ENCODE measurements at places on chromosomes 2 and 18.

DNA sequence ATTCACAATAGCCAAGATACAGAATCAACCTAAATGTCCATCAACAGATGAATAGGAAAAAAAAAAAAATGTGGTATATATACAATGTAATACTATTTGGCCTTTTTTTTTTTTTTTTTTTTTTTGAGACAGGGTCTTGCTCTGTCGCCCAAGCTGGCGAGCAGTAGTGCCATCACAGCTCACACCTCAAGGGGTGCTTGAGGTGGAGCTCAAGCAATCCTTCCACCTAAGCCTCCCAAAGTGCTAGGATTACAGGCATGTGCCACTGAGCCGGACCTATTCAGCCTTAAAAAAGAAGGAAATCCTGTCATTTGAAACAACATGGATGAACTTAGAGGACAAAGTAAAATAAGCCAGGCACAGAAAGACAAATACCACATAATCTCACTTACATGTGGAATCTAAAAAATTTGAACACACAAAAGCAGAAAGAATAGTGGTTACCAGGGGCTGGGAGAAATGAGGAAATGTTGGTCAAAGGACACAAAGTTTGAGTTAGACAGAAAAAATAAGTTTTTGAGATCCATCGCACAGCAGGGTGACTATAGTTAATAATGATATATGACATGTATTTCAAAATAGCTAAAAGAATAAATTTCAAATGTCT is 26.0 kb downstream of the TLK1 start:
- no peak for DNase-seq

DNA sequence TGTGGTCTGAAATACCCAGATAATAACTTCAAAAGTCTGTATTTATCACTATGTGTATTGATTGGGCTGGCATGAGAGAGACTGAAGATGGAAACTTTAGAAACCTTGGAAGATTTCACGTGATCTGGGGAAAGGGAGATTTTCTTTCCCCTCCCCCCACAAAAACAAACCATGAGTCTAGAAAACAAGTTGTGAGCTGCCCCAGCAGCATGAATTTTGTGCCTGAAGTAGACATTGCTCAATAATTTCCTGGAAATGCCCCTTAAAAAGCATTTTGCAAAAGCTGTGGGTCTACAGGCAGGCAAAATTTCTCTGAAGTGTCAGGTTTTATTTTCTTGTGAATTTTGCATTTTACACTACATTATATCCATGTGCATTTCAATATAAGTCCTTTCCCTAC is 101.8 kb downstream of the ETAA1 start:
- no peak for DNase-seq

GRCh38 chr2:88265352-88266303 is 95.5 kb downstream of the THNSL2 start:
- no peak for DNase-seq

- DNase-seq: no peak
Measured at GRCh38 chr2:157460384-157460837, 16.5 kb upstream of the CYTIP start.

GRCh38 chr2:60226943-60227342 is 326.5 kb downstream of the BCL11A start:
- DNase-seq: no peak

- DNase-seq: no peak
Measured at GRCh38 chr2:85263591-85263990, 64.2 kb downstream of the TGOLN2 start.

DNA sequence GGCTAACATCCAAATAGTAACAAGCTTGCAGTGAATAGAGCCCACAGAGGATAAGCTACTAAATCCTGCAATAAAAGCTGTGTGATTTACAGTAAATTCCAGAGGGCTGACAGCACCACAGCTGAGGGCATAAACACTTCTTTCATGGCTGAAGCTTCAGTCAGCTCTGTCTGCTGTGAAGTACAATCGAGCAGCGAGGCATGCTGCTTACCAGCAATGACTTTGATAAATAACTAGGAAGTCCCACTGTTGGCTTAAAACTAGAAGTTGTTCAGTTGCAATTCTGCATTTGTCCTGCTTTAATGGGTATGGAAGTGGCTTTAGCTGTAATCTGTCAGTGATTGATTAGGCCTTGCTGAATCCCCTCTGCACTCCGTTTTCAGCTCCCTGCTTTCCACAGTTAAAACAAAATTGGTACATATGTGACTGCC is 65.2 kb upstream of the FIGN start:
- no peak for DNase-seq

DNA sequence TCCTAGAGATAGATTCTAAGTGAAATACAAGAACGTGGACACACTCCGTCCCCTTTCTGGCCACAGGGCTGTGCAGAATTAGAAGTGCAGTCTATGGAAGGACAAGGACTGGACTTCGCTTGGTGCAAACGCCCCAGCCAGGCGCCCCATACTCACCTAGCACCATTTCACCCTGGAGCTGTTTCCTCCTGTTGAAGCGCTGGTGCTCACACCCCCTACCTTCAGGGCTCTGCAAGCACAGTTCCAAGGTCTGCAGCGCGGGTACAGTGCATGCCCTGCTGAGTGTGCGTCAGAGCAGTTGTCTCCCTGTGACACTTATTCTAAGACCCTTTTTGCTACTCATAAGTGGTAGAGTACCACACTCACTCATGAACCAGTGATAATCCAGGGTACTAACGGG is 3.0 kb downstream of the HPCAL1 start:
- DNase-seq: no peak
